Fibroblast of the aortic adventitia (primary cell): ENCODE measurements at places on chromosomes 13 and 19.

GRCh38 chr13:73715114-73715910 lies 418.9 kb downstream of the KLF12 start:
- no peak for DNase-seq

DNA sequence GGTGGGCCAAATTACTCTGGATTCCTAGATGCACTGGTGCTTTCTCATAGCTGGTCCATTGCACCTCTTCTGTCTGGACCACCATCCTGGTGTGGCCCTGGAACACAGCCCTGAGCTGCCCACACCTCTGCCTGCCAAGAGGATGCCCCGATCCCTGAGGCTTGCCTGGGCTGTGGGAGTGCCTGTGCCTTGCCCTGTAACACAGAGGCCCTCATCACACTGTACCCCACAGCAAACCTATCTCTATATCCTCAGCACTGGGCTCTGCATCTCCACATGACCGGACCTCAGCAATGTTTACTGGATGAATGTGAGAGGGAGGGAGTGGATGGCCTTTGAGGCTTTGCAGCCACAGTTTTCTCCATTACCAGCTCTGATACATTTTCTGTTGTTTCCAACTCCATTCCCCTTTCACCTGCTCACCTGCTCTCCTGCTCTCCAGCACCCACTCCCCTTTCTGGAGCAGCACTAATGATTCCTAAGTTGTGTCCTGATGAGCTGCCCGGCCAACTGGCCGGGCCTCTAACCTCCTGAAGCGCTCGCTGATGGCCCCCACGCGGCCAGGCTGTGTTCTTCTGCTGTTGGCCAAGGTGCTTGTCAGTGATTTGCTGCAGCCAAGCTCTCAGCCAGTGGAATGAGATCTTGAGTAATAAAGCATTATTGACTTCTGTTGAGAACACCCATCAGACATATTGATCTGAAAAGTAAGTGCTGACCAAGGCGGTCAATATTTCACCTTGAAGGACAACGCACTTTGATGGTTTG lies 232.6 kb downstream of the TEX29 start:
- DNase-seq: no peak

DNA sequence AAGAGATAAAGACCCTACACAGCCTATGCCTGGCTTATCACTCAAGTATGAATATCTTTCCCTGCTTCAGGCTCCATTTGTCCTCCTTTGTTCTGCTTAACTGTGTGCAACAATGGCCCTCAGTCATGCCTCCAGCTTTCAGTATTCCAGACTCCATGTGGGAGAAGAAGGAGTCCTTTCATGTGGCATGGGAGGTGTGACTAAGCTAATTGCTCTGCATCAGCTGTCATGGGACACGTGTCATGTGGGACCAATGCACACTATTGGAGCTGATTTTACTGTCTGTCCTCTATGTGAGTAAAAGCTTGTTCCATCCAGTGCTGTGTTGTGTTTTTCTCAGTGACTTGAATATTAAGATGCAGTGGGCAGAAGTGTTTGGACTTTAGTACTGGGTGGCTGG lies 1198.3 kb downstream of the OLFM4 start:
- DNase-seq: no peak

DNA sequence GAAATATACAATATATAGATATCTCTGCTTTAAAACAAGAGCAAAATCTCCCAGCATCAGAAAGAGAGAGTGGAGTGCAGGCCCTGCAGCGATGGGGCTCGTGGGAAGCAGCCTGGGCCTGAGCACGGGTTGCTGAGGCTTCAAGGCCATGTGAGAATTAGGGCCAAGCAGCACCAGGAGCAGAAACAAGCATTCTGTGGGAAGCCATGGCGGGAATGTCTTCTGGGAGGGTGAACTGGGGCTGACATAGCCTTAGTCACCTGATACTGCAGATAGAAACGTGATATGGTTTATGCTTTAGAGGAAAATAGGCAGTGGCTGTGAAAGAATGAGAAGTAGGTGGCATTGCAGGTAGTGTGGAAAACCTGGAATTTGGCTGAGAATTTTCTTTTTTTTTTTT lies 472.3 kb downstream of the IRS2 start:
- no peak for DNase-seq

DNA sequence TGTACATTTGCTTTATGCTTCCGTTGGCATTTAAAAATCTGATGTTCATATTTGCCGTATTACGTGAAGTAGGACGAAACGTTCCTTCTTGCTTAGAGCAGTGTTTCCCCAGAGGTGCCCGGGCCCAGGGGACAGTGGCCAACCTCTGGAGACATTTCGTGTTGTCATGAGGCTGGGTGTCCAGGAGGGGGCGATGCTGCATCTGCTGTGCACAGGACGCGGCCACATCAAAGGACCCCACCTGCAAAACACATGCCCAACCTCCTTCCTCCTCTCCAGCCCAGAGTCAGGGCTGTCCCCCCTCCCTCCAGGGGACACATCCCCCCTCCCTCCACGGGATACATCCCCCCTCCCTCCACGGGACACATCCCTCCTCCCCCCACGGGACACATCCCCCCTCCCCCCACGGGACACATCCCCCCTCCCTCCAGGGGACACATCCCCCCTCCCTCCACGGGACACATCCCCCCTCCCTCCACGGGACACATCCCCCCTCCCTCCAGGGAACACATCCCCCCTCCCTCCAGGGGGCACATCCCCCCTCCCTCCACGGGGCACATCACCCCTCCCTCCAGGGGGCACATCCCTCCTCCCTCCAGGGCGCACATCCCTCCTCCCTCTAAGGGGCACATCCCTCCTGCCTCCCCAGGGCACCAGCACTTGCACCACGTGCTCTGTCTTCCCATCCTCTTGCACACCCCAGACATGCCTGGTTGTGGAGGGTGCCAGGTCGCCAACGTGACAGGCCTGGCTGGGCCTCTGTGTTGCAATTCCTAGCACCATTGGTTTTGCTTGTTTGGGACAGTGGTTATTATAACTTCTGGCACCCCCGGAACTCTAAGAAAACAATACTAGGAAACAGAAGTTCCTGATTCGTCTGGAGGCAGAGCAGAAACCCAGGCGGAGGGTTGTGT lies 46.7 kb downstream of the GAS6 start:
- DNase-seq: peak; percentile 84

- DNase-seq: no peak
Measured at GRCh38 chr13:22693691-22694090, 487.1 kb upstream of the SGCG start.

- peak; percentile 57 for DNase-seq
Measured at GRCh38 chr19:12723641-12724426, at the start of gene TNPO2. TSS of gene TNPO2 (minus strand) at chr19:12723932. CDS start at chr19:12720977, 2,955 bp downstream.

- no peak for DNase-seq
Measured at GRCh38 chr13:32229443-32229842, 85.7 kb downstream of the ZAR1L start.

- no peak for DNase-seq
Measured at GRCh38 chr13:109401307-109401706, 385.1 kb downstream of the IRS2 start.

DNA sequence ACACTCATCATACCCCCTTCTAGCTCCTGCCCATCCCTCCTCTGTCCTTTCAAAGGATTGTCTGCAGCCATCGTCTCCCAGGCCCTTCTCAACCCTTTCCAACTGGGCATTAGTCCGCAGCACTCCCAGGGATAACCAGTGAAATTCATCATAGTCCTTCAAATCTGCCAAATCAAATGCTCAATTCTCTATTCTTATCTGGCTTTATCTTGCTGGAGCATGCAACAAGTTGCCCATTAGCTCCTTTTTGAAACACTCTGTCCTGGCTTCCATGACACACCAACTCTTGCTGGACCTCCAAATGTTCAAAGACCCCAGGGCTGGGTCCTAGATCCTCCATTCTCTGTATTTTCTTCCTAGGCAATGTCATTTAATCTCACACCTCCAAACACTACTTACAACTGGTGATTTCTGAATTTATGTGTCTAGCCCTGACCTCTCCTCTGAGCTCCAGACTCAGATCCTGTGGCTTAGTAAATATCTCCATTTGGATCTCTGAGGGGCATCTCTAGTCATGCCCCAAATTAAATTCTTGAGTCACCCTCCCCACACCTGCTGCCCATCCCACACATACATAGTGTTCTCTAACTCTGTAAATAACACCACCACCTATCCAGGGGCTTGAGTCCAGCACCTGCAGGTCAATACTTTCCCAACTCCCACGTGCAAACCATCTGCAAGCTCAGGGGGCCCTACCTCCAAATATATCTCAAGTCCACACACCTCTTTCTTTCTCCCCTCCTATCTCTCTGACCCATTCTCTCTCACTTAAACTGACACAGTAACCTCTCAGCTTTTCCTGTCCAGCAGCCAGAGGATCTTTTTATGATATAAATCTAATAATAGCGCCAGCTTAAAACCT lies 9.1 kb upstream of the ANKRD10 start:
- no peak for DNase-seq

GRCh38 chr19:44718441-44719261 lies 19.7 kb downstream of the CEACAM16 start:
- peak; percentile 89 for DNase-seq

DNA sequence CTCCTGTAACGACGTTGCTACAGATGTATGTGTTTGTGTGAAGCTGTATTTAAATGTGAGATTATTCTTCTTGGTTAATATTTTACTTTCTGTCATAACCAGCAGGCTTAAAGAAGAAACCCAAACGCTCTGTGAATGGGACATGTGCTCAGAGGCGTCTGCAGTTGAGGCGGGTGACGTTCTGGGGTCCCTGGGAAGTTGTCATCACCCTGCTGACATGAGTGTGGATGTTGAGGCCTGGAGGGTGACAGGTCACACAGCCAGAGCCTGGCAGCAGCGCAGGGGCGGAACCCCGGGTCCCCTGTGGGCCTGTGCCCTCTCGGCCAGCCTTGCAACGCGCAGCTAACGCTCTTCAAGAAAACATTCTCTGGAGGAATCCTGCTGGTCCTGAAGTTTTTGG lies 16.6 kb downstream of the RASA3 start:
- DNase-seq: no peak

- DNase-seq: peak; percentile 16
Measured at GRCh38 chr13:72920097-72920496, 138.2 kb downstream of the PIBF1 start.

GRCh38 chr13:24161010-24161775 lies 673 bp downstream of the SPATA13 start:
- peak; percentile 12 for DNase-seq

DNA sequence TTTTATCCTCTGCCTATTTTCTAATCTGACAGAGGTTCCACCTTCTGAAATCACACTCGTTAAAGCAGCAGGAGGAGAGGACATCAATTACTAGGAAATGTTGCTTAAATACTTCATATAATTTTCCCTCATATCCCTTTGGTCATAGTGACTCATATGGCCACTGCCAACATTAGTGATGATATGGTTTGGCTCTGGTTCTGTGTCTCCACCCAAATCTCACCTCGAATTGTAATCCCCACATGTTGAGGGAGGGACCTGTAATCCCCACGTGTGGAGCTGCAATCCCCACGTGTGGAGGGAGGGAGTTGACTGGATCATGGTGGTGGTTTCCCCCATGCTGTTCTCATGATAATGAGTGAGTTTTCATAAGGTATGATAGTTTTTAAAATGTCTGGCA lies 618.4 kb upstream of the SLITRK5 start:
- peak; percentile 35 for DNase-seq

- no peak for DNase-seq
Measured at GRCh38 chr13:99923877-99924582, 47.5 kb downstream of the ZIC5 start.

GRCh38 chr13:94480672-94481145 lies 1.2 kb upstream of the DCT start:
- peak; percentile 78 for DNase-seq

DNA sequence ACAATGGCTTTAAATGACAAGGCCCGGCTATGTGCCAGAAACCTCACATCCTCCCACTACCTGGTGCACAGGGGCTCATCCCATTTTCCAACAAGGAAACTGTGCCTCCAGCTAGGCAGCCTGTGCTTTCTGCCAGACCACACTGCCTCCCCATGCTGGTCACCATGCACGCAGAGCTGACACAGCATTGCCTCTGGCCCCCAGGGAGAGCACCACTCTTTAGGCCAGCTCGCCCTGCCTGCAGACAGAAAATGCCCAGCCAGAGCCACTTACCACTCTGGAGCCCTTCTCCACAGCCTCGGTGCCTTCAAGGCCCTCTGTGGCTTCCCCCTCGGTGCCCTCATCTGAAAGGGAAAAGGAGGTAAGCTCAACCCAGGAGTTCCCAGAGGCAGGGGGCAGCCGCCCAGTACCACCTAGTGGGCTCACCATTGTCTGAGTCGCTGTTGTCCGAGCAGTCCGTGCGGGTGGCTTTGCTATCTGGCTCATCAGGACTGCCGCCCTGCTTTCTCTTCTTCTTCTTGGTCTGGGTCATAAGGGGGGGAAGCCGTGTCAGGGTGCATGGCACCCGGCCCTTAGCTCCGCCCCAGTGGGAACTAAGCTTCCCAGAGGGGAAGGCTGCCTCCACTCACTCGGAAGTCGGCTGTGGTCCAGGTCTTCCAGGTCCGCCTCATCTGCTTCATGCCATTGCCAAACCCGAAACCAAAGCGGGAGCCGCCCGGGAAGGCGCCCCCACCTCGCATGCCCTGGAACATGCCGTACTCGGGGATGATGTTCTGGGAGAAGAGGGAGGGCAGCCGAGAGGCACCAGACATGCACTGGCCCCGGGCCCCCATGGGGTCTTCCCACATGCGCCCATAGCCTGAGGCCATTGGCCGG lies 18.0 kb downstream of the AKAP8L start:
- DNase-seq: no peak

GRCh38 chr13:88704600-88705275 lies 1033.6 kb downstream of the SLITRK5 start:
- DNase-seq: no peak

- peak; percentile 37 for DNase-seq
Measured at GRCh38 chr19:35357867-35358573, at the start of gene FFAR3. TSS of gene FFAR3 (plus strand) at chr19:35358460. CDS start at chr19:35358891, 431 bp downstream.

GRCh38 chr13:79659121-79659521 lies 178.2 kb downstream of the NDFIP2 start:
- peak; percentile 81 for DNase-seq

GRCh38 chr13:34364633-34365032 lies 546.7 kb downstream of the RFC3 start:
- no peak for DNase-seq

DNA sequence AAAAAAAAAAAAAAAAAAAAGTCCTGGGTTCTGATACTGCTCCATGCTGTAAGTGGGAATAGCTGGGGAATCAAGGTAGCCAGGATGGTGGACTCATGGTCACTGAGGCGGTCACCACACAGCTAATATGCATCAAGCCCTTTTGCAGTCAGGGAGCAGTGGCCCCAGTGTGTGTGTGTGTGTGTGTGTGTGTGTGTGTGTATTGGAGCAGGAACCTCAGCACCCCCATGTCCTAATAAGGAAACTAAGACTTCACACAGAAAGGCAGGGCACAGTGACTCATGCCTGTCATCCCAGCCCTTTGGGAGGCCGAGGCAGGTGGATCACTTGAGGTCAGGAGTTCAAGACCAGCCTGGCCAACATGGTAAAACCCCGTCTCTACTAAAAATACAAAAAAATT lies 12.0 kb downstream of the B3GNT3 start:
- no peak for DNase-seq

GRCh38 chr19:56266051-56266450 lies 6.5 kb upstream of the EDDM13 start:
- DNase-seq: no peak

DNA sequence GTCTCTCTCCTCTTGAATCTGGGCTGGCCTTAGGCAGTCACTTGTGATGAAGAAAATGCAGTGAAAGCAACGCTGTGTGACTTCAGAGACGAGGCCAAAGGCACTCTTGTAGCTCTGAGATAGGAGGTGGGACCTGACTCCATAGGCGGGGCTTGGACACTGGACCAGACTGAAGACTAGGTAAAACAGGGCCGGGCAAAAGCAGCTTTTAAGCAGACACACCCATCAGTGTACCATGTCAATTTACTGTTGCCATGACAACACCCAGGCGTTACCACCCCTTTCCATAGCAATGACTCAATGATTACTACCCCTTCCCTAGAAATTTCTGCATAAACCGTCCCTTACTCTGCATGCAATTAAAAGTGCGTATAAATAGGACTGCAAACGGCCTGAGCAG lies 6.6 kb upstream of the EID2 start:
- no peak for DNase-seq

- DNase-seq: peak; percentile 67
Measured at GRCh38 chr19:51552996-51553725, 17.9 kb upstream of the ZNF175 start.
